ENCODE measurements at places on chromosomes 2 and 18.

DNA sequence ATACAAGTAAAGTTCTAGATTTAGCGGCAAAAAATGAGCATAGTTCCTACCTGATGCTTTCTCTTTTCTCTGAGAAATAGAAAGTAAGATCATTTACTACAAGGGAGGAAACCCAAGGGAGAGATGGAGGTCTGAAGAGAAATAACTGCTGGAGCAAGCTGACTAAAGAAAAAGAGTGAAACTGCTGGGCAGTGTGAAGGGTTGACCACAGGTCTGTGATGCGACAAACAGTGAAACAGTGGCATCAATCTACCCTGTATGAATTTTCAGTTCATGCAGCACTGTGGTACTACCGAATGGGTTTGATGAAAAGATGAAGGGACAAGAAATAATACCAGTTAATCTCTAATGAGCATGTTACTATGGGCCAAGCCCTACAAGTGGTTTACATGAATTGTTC lies 52.2 kb downstream of the CUL3 start:
- no peak for DNase-seq

DNA sequence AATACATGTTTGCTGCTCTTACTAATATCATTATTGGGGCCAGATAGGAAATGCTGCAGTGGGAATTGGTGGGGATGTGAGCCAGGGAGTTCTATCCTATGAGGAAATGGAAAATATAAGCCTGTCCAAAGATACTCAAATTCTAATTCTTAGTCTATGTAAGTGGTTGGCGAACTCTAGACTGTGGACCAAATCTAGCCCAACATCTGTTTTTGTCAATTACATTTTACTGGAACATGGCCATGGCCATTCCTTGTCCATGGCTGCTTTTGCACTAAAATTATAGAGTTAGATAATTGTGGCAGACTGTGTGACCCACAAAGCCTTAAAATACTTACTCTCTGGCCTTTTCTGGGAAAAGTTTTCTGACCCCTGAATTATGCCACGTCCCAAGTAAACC lies 113.3 kb downstream of the MGAT5 start:
- no peak for DNase-seq

DNA sequence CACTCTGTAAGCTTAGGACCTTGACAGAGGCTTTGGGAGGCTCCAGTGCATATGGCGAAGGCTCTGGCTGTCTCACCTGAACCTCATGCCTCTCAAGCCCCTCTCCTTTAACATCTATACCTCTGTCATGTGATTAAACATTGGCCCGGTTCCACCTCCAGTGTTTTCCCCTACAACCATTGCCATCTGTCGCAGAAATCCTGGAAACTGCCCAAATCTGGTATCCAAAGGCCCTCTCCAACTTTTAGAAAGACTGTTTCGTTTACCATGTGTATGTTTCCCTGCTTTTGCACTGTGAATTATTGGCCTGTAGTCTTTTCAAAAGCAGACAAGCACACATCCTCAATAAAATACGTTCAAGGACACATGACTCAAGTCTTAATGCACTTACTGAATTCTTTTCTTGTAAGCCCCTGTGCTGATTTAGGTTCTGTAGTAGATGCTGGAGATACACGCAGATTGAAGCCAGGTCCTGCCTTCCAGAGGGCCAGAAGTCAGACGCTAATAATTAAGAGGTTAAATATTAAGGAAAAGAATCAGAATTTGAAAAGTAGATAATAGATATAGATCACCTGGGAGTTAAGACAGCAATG lies 386.4 kb upstream of the SLC14A2 start:
- no peak for DNase-seq

DNA sequence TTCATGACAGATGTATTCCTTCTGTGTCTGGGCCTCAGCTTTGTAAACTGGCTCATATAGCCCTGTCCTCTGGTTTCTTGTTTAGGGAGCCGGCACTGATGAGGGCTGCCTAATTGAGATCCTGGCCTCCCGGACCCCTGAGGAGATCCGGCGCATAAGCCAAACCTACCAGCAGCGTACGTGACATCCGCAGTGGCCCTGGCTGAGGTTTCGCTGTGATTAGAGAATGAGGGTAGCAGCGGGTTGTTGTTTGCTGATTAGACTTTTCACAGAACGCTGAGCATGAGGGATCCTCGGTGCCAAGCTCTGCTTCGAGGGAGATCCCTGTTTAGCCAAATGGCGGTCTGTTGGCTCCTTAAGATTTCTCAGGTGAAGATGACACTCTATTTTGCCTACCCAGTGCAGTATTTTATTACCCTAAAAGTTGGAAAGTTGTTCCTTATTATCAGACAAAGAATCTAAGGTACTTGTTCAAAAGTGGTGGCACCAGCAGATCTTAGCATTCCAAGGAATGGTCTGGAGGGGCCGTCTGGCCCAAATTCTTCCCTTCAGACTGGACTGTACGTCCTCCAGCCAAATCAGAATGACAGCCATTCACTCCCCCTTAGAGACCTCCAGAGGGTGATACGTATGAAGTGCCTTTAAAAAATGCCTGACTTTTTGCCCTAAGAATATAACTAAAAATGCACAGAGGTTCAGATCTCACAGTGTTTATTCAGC lies 21.5 kb upstream of the GMCL1 start:
- no peak for DNase-seq

DNA sequence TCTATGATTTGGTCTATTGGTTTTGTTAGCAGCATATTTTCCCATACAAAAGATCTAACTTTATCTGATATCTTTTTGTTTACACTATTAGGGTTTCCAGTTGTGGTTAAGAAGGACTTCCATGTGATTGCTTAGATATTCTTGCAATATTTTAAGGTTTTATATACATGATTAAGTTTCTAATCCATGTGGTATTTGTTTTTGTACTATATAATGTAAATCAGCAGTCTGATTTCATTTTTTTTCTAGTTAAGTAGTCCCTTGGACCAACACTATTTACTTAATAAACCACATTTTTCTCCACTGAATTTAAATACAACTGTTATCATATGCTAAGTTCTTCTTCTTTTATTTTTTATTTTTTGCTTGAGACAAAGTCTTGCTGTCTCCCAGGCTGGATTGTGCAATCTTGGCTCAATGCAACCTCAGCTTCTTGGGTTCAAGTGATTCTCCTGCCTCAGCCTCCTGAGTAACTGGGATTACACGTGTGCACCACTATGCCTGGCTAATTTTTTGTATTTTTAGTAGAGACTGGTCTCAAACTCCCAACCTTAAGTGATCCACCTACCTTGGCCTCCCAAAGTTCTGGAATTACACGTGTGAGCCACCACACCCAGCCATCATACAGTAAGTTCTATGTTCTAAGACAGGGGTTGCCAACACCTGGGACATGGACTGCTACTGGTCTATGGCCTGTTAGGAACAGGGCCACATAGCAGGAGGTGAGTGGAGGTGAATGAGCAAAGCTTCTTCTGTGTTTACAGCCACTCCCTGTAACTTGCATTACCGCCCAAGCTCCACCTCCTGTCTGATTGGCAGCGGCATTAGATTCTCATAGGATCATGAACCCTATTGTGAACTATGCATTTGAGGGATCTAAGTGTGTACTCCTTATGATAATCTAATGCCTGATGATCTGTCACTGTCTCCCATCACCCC lies 58.5 kb upstream of the RAB27B start:
- no peak for DNase-seq

DNA sequence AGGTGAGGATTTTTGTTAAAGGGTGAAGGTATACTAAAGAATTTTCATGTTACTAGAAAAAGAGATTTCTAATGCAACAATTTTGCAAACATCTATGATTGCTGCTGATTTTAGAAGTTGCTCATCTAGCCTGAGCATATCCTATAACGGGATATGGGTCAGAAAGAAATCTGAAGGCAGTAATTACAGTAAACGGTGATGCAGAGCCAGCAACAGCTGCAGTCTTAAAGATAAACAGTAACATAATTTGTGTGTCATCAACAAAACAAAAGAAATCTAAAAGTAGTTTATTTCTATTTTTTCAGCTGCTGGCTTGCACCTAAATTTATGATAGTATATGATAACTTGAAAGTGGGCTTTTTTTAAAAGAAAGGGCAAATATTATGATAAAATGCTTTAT lies 215.7 kb downstream of the SLC4A10 start:
- DNase-seq: no peak

GRCh38 chr2:215900843-215901242 lies 112.5 kb downstream of the MREG start:
- DNase-seq: no peak

Data from non-pigmented ciliary epithelial cell (primary cell).